ENCODE measurements at places on chromosomes 5 and 9. TPM values are rescaled to one million over a fixed set of nuclear protein-coding genes. Genes with fewer than 3 reads are reported as not detected.
A peak's percentile ranks its signal among the peaks of the same experiment; 100 is the strongest.

The IFNA13 gene
- total RNA-seq: not detected

GRCh38 chr9:37969130-37969529 is 65.2 kb upstream of the SLC25A51 start:
- DNase-seq: peak; percentile 68

DNA sequence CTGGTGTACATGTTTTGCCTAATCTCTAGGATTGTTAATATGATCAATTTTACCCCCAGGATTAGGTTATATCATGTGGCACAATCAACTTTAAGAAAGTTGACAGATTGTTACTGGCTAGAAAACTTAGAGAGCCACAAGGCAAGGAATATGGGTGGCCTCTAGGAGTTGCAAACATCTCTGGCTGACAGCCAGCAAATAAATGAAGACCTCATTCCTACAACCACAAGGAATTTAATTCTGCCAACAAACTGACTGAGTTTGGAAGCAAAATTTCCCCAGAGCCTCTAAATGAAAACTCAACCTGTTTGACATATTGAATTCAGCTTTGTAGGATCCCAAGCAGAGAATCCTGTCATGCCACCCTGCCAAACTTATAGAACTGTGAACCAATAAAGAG is 196.4 kb upstream of the PTGER4 start:
- DNase-seq: no peak

The SLC25A2 gene
- total RNA-seq: 1.0 TPM

The ALDH1A1 gene
- 164 TPM for total RNA-seq

DNA sequence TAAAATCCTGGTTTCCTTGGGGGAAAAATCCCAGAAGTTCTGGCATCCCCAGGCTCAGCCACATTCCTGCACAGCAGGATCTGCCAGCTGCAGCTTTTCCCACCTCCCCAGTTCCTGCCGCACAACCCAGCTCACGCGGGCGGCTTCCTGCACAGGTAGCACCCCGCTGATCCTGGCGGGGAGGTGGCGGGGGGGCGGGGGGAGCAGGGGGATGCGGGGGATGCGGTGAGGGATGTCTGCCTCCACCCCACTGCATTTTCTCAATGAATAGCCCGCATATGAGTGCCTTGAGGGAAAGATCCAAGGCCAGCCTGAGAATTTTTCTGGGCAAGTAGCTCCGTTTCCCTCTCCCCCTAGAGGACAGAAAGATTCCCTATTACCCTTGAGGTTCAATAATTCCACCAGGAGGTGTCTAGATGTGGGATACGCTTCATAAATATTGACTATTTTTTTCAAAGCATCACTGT is 21.1 kb downstream of the GFPT2 start:
- DNase-seq: no peak

DNA sequence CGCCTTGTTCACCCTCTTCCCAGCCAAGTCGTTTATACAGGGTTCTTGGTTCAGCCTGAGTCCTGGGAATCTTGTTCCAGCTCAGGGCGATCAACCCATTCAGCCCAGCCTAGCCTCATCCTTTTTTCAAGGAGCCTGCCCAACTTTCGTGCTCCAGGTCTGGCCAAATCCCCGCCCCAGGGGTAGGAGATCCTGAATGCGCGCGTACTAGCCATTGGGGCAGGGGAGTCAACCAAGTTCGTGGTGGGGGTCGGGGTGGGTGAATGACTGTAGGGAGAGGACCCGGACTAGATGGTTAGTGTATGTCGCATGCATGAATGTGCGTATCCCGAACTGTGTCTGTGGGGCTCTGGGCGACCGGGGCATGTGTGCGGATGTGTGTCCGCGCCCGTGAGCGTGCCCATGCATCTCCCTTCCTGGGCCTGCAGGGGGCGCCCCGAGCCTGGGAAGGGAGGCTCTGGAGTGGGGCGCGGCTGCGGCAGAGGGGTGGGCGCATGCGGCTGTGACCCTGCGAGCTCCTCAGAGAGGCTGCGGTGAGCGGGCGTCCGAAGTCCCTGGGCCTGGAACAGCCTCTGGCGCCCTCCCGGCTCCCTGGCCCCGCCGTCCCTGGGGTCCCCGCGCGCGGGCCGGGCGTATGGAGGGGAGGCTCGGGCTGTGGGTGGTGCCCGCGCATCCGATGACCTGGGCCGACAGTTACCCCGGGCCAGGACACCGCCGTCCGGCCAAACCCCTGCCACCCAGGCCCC is 8.7 kb downstream of the CCL21 start:
- peak; percentile 6 for DNase-seq

GRCh38 chr9:33858423-33858822 is 41.5 kb downstream of the UBE2R2 start:
- peak; percentile 45 for DNase-seq

The SH2D3C gene
- total RNA-seq: 0.05 TPM

GRCh38 chr5:1826235-1826980 is 25.2 kb downstream of the NDUFS6 start:
- DNase-seq: no peak

DNA sequence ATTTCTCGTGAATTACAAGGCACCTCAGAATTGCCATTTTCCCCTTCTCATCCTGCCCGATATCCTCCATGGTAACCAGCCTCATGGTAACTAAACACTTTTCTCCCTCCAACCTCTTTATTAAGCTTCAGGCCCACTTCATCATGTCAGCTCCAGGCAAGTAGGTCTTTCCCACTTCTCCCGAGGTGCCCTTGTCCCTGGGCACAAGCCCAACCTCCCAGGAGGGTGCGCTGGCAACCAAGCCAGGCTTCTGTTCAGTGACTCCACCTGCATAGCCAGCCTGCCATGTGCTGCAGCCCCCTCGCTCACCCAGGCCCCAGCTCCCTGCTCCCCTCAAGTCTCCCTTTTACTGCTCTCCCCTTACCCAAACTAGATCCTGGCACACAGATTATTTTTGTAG is 47.4 kb upstream of the AFAP1L1 start:
- no peak for DNase-seq

DNA sequence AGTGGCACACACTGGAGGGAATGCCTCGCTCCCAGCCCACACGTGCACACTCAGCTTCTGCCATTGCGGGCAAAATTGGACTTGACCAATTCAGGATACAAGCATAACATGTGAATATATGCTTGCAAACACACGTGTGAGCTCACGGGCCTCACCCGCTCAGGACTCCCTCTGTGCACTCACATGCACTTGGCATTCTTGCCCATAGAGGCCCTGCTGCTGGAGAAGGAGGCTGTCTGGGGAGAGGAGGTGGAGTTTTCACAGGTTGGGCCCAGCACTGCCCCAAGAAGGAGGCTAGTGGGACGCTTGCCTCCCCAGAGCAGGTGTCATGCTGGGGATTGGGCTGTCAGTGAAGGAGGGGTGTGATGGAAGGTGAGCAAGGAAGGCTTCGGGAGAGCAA is 1.7 kb downstream of the MYMK start:
- DNase-seq: no peak

DNA sequence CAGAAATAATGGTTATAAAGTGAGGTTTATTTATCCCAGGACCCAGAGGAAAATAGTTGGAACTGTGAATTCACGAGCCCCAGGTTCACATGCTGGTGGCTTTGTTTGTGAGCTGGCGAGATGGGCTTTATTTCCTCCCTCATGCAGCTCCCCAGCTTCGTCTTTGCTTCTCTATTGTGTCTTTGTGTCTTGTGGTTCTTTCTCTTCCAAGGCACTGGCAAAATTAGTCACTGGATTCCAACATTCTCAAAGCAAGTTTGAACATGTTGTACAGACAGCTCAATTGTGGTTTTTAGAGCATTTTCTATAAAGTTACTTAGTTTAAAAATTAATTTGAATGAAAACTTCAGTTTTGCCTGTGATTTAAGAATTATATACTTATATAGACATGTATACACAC is 7.2 kb downstream of the NDUFS6 start:
- peak; percentile 83 for DNase-seq

DNA sequence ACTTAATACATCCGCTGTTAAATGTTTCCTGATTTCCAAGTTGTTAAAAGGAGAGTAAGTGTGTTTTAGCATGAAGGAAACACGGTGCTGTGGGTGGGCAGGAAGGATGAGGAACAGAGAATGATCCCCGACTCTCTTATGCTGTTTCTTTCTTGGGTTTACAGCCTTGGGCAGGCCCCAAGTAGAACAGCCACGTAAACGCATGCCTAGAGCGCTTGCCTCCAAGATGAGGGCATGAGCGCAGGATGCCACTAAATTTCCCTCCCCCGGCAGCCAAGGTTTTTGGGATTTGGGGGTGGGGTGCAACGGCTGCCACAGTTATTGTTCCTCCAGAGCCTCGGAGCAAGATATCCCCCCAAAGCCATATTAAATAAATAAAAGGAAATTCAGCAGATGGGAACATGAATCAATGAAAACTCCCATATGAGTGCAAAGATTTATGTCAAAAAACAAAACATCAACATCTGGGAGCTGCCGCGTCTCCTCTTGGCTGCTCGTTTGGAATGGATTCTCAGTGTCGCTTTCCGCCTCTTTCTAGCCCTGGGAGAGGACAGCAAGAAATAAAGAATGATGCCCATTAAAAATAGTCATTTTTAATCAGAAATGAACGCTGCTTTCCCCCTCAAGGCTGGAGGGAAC is 10.0 kb upstream of the DELE1 start:
- DNase-seq: no peak

DNA sequence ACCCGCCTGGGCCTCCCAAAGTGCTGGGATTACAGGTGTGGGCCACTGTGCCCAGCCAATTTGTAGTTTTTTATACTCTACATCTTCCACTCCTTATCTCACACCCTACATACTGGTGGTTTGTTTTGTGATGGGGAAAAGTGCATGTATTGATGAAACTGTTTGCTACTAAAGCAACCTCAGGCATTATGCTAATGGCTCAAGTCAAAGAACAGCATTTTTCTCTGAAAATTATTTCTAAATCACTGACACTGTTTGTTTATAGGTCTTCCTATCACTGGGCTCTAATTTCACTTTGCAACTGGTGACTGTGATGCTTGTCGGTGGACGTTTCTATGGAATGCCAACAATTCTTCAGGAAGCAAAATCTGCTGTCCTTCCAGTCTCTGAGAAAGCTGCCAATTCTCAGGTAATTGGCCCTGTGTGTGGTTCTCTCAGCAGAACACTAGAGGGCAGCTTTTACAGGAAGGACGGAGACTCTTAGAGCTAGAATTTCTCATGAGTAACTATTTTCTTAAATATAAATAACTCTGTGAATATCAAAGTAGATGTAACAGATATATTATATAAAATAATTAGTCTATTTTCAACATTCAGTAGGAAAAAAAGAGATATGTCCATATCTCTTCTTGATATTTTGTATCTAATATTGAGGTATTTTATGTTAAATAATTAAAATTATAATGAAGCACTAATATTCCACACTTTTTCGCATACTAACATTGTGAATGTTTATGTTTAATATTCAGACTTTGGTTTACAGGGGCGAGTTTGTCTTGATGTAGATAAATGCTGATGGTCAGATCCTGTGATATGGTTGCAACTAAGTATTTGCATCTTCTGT is 244.1 kb downstream of the ADGRV1 start:
- DNase-seq: peak; percentile 59

DNA sequence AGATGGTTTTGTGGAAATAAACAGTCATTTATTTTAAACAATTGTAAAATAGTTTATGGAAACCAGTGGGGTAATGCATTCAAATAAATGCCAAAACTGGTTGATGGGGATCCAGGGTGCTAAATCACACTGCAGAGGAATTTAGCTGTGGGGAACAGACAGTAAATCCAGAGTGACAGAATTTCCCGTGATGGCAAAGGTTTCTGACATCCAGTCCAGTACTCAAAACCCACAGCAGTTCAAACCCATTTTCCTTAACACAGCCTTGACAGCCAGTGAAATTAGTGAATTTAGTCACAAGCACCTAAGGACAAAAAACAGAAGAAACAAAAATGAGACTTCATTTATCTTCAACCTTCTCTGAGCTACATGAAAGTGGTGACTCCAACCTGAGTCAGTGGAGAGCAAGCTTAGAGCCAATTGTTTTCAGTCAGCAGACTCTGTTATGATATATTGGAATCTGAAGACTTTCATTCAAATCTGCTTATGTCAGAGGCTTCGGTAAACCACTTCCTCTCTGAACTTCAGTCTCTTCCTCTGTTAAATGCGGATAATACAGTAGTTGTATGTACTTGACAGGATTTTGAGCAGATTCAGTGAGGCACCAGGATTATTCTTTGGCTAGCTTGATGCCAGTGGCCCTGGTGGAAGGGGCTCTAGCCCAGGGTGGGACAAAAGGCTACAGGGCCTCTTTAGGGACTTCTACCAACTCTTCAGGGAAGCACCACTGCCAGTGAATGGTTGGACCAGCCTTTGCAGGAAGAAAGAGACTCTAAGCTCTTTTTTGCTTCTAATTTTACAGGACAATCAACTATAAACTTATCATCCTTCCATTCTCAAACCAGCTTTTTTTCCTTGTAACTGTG is 185.3 kb downstream of the MAPKAP1 start:
- peak; percentile 96 for DNase-seq

Measured in renal cortical epithelial cell (primary cell).